Bronchial epithelial cell (primary cell): ENCODE measurements at places on chromosomes 16 and 17. TPM values are rescaled to one million over a fixed set of nuclear protein-coding genes. Genes with fewer than 3 reads are reported as not detected.

DNA sequence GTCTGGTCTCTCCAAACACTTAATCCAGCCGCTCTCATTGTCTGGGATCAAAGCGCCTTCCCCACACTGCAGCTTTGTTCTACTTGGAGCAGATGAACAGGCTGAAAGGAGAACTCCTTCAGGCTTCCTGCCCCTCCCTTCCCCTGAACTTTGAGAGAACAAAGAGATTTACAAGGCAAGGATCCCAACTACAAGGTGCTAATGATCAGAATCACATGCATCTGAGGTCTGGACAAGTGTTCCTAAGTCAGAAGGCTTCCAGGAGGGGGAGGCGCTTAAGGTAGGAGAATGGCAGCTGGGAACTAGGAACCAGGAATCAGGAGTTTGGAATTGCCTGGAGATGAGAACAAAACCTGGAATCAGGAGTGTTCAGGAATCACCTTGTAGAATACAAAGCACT lies 606.3 kb upstream of the CDH11 start:
- DNase-seq: no peak

- peak; percentile 25 for DNase-seq
These were observed 21.3 kb upstream of the CCDC182 start for GRCh38 chr17:57766318-57766943.

- no peak for DNase-seq
These were observed 51.1 kb upstream of the CACNG5 start for GRCh38 chr17:66783656-66784381.

GRCh38 chr17:60468371-60468770 lies 46.1 kb downstream of the CHCT1 start:
- DNase-seq: no peak

DNA sequence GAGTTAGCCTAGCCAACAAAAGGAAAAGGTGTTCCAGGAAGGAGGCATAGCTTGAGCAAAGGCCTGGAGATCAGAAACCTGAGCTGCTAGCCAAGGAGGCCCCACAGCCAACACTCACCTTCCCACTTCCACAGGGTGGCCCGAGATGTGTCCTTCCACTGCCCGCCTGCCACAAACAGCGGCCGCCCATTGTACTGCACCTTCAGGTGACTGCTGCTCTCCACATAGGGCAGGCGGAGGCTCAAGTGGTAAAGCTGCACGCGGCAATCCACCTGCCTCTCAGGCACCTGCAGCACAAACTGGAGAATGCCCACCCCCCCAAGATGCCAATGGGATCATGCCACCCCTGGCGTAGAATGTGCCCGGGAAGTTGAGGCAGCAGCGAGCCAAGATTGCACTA lies 111.5 kb downstream of the RMI2 start:
- no peak for DNase-seq

- DNase-seq: no peak
These were observed 27.5 kb upstream of the HELZ start for GRCh38 chr17:67272312-67273047.

- DNase-seq: no peak
These were observed 8.7 kb downstream of the SLC12A4 start for GRCh38 chr16:67959536-67960329.

DNA sequence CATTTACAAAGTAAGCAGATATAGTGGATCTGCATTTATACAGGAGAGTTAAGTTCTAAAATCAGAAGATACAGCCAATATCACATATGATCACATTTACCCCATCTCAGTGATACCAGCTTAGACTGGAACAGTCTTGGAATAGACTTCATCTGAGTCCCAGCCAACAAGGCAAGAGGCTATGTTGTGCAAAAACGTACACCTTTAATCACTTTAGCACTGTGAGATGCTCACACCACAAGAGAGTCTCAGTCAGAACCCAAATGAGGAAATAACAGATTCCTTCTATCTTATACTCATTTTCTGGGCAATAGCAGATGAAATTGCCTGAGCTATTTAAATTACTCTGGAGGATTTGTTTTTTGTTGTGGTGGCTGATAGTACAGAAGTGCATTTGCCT lies 145.6 kb downstream of the ANKFN1 start:
- DNase-seq: no peak

DNA sequence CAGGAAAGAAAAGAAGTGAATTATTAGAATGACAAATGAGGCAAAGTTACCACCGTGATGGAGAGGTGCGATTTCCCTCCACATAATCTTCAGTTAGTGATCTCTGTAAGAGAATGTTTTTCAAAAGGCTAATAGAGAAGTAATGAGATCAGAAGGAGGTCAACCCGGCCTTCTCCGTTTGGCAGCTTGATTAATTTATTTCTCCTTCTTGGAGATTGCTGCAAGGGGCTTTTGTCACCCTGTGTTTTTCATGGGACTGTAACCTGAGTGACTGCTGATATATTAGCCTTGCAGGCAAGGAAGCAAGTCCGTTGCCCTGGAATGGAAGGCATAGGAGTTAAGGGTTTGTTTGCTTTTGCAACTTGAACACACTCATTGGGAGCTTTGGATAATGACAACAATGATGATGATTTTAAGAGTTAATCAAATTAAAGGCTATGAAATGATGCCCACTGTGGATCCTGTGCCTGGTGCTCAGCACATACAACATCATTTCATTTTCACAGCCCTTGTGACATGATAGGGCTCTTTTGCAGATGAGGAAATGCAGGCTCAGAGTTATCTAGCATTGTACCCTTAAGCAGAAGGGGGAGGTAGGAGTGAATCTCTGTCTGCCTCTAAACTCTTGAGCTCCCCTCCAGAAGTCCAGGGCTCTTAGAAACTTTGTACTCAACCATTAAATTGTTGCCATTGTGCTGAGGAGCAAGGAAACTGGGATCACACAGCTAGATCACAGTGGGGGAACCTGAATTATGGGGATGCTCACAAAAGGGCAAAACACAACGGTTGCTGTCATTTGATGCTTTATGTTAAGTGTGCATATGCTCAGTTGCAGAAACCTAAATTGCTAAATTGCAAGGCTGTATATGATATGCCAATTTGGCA lies 226.3 kb downstream of the WWOX start:
- no peak for DNase-seq

The INCA1 gene
- total RNA-seq: 0.13 and 0.53 TPM in 2 replicates

The RGS11 gene
- total RNA-seq: 0.26 TPM in 1 of 2 replicates, not detected in the other

The TMC8 gene
- under 0.01 TPM in 1 of 2 replicates, not detected in the other for total RNA-seq

The RHBDF2 gene
- 9.9 and 10.8 TPM in 2 replicates for total RNA-seq

The CACNG5 gene
- total RNA-seq: not detected in 2 replicates
